GM23248 (cell line): ENCODE measurements at places on chromosomes 7 and 10. TPM values are rescaled to one million over a fixed set of nuclear protein-coding genes. Genes with fewer than 3 reads are reported as not detected.
A peak's percentile ranks its signal among the peaks of the same experiment; 100 is the strongest.

Gene OR2A12
- total RNA-seq = not detected in 2 replicates

DNA sequence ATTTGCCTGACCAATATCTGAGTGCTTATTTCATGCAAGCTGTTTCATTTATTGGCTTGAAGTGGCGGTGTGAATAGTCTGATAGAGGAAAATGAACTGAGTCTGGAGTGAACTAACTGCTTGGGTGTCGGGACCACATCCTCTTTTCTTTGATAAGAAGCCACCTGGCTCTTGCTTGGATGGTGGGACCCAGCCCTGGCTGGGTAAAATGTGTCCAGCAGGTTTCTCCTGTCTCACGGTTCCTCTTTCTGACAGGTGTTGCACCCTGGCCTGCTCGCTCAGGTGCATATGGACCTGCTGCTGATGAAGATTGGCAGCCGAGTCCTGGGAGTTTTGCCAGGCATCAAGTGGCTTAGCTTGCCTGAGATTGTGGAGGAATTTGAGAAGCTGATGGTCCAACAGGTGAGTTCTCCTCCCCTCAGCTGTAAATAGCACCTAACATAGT, 1.6 kb downstream of the ADCK2 start:
- peaks cover 12% of the 10 kb centered on the region for H3K4me1 ChIP-seq
- DNase-seq = no peak
- H3K4me3 ChIP-seq = no peak overlapping the region
- H3K27ac ChIP-seq = no peak overlapping the region
- no peaks in the 10 kb centered on the region for H3K36me3 ChIP-seq
- H3K27me3 ChIP-seq = no peaks in the 10 kb centered on the region

Gene ACTL6B
- not detected in 2 replicates for total RNA-seq

Gene CTAGE6
- 0.22 TPM in 1 of 2 replicates, not detected in the other for total RNA-seq

DNA sequence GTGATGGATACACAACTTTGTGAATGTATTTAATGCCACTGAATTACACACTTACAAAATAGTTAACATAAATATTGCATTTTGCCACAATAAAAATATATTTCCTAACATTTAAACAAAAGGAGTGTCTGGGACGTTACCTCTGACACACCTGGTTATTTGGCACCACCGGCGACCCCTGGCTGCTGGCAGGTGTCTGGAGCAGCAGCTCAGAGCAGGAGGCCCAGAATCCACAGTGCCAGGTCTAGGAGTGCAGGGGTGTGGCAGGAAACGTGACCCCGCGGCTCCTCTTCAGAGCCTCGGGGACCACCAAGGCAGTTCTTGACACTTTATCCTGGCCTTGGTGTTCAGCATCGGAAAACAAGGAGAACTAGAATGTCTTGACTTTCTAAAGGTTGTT, 46.3 kb downstream of the MGMT start:
- H3K36me3 ChIP-seq = no peaks in the 10 kb centered on the region
- no peak overlapping the region for H3K4me3 ChIP-seq
- no peaks in the 10 kb centered on the region for H3K4me1 ChIP-seq

DNA sequence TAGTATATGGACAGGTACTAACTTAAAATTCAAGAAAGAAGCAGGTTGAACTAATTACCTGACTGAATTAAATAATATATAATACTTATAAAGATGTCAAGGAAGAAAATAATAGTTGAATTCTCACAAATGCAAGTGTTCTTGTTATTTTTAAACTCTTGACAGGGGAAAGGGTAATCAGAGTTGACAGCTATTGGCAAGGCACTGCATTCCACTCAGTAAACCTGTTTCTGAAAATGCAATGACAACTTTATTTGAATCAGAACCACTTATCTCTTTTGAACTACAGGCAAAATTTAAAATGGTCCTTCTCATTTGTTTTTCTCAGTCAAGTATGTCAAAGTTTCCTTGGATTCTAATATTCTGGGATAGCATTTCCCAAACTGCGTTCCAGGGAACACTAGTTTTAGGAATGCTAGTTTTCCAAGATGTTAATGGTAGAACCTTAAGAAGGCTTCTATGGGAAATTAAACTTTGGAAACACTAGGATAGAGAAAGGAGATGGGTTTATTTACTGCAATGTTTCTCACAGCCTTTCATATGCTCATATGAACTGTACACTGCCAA, 103.7 kb upstream of the LRRN3 start:
- H3K4me3 ChIP-seq = no peak overlapping the region
- no peaks in the 10 kb centered on the region for H3K4me1 ChIP-seq
- no peaks in the 10 kb centered on the region for H3K27me3 ChIP-seq
- H3K36me3 ChIP-seq = no peaks in the 10 kb centered on the region
- no peak overlapping the region for H3K27ac ChIP-seq
- DNase-seq = no peak

Gene SVOPL
- total RNA-seq = not detected in 2 replicates

- peaks cover 84% of the 10 kb centered on the region for H3K27me3 ChIP-seq
- no peaks in the 10 kb centered on the region for H3K4me1 ChIP-seq
- no peak overlapping the region for H3K4me3 ChIP-seq
- no peaks in the 10 kb centered on the region for H3K36me3 ChIP-seq
Observed at GRCh38 chr10:99519690-99520039, 13.1 kb upstream of the NKX2-3 start.

Gene TLX1
- not detected in 2 replicates for total RNA-seq

GRCh38 chr7:75945297-75946168, 30.6 kb downstream of the POR start:
- H3K27me3 ChIP-seq = no peaks in the 10 kb centered on the region
- peaks cover 7% of the 10 kb centered on the region for H3K4me1 ChIP-seq
- no peaks in the 10 kb centered on the region for H3K36me3 ChIP-seq
- DNase-seq = peak; percentile 44
- H3K27ac ChIP-seq = no peak overlapping the region
- no peak overlapping the region for H3K4me3 ChIP-seq

GRCh38 chr10:21969326-21970287, 33.9 kb downstream of the DNAJC1 start:
- DNase-seq = peak; percentile 64
- peak overlapping the region; percentile 6 for H3K27ac ChIP-seq
- no peaks in the 10 kb centered on the region for H3K27me3 ChIP-seq
- no peak overlapping the region for H3K4me3 ChIP-seq
- H3K36me3 ChIP-seq = no peaks in the 10 kb centered on the region
- peaks cover 20% of the 10 kb centered on the region for H3K4me1 ChIP-seq

Gene LRIT1
- not detected in 2 replicates for total RNA-seq

GRCh38 chr7:40646717-40647116, 511.9 kb downstream of the SUGCT start:
- H3K27me3 ChIP-seq = no peaks in the 10 kb centered on the region
- H3K36me3 ChIP-seq = no peaks in the 10 kb centered on the region
- no peak for DNase-seq
- no peak overlapping the region for H3K27ac ChIP-seq
- no peaks in the 10 kb centered on the region for H3K4me1 ChIP-seq

- H3K27me3 ChIP-seq = no peaks in the 10 kb centered on the region
- H3K4me1 ChIP-seq = no peaks in the 10 kb centered on the region
- no peak overlapping the region for H3K27ac ChIP-seq
- no peak overlapping the region for H3K4me3 ChIP-seq
- no peak for DNase-seq
- no peaks in the 10 kb centered on the region for H3K36me3 ChIP-seq
Observed at GRCh38 chr7:71661671-71662224, 529.8 kb downstream of the GALNT17 start.

GRCh38 chr7:26348234-26348851, 56.7 kb downstream of the SNX10 start:
- H3K36me3 ChIP-seq = no peaks in the 10 kb centered on the region
- no peak overlapping the region for H3K27ac ChIP-seq
- no peak for DNase-seq
- no peaks in the 10 kb centered on the region for H3K4me1 ChIP-seq
- H3K27me3 ChIP-seq = no peaks in the 10 kb centered on the region

GRCh38 chr7:41029072-41029499, 673.8 kb downstream of the INHBA start:
- no peaks in the 10 kb centered on the region for H3K36me3 ChIP-seq
- DNase-seq = peak; percentile 97
- no peak overlapping the region for H3K4me3 ChIP-seq
- H3K27ac ChIP-seq = peak overlapping the region; percentile 68
- H3K4me1 ChIP-seq = peaks cover 20% of the 10 kb centered on the region
- H3K27me3 ChIP-seq = no peaks in the 10 kb centered on the region

- H3K4me3 ChIP-seq = no peak overlapping the region
- H3K27ac ChIP-seq = peak overlapping the region; percentile 77
- H3K4me1 ChIP-seq = peaks cover 35% of the 10 kb centered on the region
- no peaks in the 10 kb centered on the region for H3K36me3 ChIP-seq
- peak; percentile 96 for DNase-seq
Observed at GRCh38 chr10:35331894-35332640, 4.2 kb upstream of the CCNY start.
